ENCODE measurements at places on chromosomes 16 and 17.

DNA sequence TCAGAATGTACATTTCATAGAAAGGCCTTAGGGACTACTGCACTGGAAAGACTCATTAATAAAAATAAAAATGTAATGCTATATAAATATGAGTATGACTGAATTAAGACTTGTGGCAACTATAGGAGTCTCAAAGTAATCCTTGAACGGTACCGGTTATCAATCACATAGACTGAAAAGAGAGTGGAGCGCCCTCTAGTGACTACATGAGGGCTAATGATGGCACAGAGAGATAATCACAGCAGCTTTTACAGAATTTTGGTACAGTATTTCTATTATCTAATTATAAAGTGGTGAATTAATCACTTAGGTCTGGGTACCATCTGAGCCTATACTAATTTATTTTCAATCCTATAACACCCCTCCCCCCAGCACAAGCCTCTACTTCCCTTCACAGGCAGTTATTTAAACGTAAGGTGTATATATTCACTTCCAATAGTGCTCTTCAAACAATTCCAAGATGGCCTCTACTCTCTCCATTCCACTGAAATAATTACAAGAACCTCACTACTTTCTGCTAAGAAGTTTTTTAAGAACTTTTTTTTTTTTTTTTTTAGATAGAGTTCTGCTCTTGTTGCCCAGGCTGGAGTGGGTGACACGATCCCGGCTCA lies 40.7 kb upstream of the ANKFY1 start:
- DNase-seq: no peak

DNA sequence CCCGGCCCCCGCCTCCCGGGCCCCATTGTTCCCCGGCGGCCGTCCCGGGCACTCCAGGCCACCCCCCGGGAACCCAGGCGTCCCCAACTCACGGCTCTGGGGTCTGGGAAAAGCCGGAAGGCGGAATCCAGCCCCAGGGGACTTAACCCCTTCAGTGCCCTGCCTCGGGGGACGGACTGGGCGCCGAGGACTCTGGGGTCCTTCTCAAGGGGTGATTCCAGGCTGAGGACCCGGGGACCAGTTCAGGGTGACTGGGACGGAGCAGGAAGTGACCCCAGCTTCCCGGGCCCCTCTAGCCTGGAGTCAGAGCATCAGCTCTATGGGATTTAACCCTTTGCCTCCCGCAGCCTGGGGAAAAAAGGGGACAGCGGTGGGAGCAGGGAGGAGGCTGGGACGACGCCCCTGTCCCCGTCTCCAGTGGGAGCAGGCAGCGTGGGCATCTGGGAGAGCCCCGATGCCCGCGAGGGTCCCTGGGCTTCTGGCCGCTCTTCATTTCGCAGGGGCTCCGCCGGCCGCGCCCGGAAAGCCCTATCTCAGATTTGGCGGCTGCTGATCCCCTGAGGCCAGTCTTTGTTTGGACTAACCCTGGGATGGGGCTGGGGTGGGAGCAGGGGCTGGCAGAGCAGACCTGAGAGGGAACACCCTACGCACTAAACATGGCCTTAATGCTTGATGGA lies at the start of gene ZNF629:
TSS of gene ZNF629 (minus strand) at position 270 of the 677 bp plus-strand sequence. CDS start 2,723 bp downstream, outside the sequence.
- peak; percentile 82 for DNase-seq

- DNase-seq: no peak
Observed at GRCh38 chr17:41967141-41967920, 736 bp downstream of the CNP start.

GRCh38 chr17:879546-880442 lies 97.6 kb downstream of the MRM3 start:
- DNase-seq: peak; percentile 85

DNA sequence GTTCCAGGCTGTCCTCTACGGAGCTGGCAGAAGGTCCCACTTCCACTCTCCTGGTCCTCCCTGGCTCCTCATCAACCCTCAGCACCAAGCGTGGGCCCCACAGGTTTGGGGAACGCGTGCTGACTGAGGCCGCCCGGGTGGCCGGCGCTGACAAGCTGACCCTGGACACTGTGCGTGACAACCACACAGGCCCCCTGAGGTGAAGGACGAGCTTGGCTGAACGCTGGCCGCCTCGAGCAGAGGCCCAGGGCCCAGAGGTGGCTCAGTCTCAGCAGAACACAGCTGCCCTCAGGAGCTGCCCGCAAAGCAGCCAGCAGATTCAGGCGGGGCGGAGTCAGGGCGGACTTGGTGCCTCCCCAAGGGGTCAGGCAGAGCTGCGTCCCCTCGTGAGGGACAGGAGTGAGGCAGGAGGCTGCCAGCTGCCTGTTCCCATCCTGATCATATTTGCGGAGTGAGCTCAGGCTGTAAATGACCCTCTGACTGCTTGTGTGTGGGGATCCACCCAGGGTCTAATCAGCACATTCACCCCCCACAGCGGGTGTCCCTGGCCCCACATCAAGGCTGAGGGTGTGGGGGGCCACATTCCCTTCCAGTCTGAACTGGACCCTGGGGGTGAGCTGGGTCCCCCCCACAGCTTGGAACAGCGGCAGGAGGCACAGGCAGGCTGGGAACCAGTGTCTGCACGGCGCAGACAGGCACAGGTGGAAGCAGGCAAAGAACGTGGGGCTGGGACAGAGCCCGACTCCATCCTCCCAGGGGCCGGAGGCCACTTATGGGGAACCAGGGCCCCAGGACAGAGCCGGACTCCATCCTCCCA lies 105.1 kb upstream of the METRNL start:
- peak; percentile 68 for DNase-seq

- DNase-seq: no peak
Observed at GRCh38 chr17:16676676-16677268, 13.3 kb upstream of the CCDC144A start.

DNA sequence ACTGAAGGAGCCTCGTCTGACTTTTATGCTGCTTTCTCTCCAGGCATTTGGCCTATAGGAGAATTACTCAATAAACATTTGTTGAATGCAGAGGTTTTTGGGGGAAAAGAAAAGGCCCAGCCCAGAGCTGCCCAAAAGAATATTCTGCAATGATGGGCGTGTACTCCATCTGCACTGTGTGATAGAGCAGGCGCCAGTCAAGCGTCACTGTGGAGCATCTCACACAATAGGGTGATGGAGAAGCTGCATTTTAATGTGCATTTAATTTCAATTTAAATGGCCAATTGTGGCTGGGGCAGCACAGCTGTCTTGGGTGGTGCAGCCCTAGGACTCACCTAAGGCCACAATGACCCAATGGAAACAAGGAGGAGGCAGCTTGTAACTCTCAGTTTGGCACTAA lies 20.6 kb downstream of the GLYR1 start:
- DNase-seq: no peak

GRCh38 chr17:27326051-27326450 lies 32.1 kb downstream of the WSB1 start:
- no peak for DNase-seq

DNA sequence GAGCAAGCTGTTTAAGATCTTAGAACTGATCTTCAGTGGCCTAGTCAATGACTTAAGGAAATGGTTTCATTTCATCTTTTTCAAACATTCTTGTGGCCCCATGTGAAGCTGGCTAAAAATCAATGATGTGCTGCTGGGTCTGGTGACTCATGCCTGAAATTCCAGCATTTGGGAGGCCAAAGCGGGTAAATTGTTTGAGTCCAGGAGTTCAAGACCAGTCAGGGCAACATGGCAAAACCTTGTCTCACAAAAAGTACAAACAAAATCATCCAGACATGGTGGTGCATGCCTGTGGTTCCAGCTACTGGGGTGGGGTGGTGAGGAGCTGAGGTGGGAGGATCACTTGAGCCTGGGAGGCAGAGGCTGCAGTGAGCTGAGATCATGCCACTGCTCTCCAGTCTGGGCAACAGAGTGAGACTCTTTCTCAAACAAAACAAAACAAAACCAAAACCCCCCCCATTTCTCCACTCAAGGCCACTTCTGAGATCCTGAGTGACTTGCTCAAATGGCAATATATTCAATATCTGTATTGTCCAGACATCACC lies 17.4 kb upstream of the COL1A1 start:
- no peak for DNase-seq
